Smooth muscle cell of the brain vasculature (primary cell): ENCODE measurements at places on chromosomes 12 and 14.

- no peak for DNase-seq
Measured at GRCh38 chr14:99655521-99655920, 10.6 kb downstream of the HHIPL1 start.

DNA sequence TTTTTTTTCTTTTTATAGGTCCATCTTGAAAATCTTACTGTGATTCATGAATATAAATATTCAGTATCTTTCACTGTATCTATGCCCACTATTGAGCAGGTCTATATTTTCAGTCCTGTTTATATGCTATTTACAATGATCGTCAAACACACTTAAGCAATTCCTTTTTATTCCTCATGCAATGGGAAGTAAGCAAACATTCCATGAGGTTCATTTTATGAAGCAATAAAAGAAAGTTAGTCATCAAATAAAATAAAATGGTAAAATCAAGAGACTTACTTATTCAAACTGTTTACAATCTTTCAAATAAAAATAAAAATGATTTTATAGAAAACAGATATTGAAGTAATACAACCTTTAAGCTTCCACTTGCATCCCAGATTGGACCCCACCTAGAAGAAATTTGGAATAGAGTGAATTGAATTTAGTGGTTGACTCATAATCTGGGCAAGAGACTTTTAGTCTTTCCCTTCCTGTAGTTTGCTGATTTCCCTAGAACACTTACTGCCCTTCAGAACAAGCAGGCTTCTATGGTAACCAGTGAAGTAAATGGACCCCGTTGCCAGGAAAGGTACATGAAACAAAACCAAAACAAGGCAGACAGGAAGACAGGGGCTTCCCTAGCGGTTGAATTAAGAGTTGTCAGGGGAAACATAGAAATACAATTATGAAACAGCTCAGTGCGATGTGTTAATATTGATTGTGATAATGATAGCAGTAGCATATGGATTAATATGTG, 241.0 kb upstream of the ATP2B1 start:
- DNase-seq: no peak

GRCh38 chr12:51932218-51933076, 19.1 kb upstream of the ACVR1B start:
- DNase-seq: no peak

GRCh38 chr12:109069307-109070271, 17.2 kb downstream of the USP30 start:
- DNase-seq: no peak

GRCh38 chr12:45731190-45731775, 1.8 kb downstream of the ARID2 start:
- no peak for DNase-seq
